ENCODE measurements at places on chromosomes 2 and 18.

DNA sequence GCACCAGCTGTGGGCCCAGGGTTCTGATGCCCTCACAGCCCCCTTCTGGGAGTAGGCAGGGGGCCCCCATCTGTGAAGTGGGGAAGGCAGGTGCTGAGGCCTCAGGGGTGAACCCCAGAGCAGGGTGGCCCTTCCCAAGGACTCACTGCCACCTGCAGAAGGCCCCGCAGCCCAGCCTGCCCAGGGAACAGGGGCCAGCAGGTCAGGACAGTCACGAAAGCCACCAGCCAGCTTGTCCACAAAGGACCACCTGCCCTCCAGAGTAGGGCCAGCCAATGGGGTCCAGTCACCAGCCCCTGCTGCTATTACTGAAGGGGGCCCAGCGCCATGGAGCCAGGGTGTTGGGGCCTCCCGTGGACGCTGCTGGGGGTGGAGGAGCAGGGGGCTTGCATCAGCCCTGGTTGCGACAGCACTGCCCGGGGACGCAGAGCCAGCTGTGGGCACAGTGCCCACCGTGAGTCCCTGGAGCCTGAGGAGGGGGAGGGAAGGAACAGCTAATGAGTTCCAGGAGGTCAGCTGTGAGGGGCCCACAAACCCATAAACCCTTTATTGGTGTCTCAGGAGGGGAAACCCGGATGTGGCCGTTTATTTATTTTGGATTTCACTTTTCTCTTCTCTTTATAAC lies 11.5 kb upstream of the SNED1 start:
- no peak for DNase-seq

GRCh38 chr2:216348756-216349308 lies 23.5 kb downstream of the MARCHF4 start:
- DNase-seq, result peak; percentile 61

GRCh38 chr2:20651731-20652099 lies 817 bp upstream of the HS1BP3 start:
- no peak for DNase-seq

DNA sequence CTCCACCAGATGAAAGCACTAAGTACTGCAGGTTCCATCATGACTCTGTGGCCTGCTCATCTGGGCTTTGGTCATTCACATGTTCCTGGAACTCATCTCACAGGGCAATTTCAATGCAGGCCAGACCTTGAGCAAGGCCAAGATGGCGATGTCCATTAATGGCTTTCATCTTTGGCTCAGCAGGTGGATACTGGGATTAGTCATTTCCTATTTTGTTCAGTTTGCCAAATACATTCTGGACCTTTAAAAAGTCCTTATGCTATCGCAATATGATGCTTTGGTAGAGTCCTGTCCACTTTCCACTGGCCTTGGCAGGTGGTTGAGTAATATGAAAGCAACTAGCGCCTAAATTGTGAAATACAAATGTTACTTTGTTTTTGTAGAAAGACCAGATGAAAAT lies 170.1 kb upstream of the REV1 start:
- DNase-seq, result no peak

DNA sequence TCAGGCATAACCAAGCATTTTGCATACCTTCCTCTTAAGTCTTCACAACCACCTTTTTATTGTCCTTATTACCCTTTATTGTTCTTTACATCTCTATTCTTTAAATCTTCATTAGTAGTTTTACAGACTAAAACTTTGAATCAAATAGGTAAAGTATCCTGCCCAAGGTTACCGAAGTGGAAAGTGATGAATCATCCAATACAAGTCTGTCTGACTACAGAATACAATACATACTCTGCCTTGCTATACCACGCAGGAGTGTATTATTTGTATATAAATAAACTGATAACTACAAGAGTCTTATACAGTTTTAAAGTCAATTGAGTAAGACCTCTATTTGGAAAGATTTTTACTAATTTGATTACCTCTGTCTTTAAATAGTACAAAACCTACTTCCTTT lies 196.0 kb downstream of the ZEB2 start:
- DNase-seq, result no peak

- DNase-seq, result no peak
These were observed 44.8 kb downstream of the GRHL1 start for GRCh38 chr2:9996321-9996720.

DNA sequence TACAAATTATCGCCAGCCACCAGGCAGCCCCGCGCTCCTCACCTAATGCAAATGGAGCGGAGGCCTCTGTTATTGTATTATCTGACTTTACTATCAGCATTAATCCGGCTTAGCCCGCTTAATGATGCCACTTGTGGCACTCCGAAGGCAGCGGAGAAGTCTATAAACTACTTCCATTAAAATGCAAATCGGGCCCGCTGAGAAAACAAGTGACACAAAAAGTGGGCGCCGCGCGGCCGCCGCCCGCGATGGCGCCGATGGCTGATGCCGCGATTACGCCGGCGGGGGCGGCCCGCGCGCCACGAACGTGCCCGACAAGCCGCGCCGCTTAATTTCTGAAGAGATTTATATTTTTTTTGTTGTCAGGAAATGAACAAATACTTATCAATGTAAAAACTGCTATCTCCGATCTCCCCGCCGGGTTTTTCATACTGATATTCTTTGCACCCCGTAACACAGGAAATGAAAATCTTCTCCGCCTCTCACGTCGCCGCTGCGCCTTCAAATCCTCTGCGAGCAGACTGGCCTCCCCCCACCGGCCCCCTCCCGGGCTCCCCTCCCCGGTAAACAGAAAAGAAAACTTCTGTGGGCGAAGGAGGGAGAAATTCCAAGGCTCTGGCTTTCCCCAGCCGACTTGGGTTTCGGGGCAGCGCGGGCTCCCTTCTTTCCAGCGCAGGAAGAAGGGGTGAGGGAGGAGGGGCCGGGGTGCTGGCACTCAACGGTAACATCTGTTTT lies 221.8 kb downstream of the INSIG2 start:
- no peak for DNase-seq

DNA sequence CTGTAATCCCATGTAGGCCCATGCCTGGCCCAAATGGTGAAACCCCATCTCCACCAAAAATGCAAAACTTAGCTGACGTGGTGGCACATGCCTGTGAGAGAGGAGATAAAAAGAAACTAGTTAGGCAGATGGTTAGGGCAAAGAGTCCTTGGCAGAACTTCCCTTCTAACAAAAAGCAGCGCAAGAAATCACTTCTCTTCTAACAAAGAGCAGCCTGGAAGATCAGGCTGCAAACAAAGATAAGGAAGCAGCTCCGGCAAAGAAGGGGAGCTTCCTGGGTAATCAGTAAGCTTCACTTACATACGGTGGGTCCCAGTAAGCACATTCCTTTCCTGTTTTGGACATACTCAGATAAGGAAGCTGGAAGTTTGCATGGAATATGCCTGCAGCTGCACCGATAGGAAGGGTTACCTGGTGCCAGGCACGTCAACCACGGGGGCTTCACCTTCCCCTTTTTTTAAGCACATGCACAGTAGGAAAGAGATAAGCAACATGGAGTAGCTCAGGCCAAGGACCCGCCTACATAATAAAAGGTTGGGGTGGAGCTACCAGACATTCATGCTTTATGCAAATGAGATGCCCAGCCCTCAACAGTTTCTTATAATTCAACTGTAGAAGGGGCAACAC lies 61.0 kb upstream of the SLC25A52 start:
- no peak for DNase-seq

- DNase-seq, result peak; percentile 54
These were observed 3.7 kb upstream of the GAD1 start for GRCh38 chr2:170812710-170813600.

DNA sequence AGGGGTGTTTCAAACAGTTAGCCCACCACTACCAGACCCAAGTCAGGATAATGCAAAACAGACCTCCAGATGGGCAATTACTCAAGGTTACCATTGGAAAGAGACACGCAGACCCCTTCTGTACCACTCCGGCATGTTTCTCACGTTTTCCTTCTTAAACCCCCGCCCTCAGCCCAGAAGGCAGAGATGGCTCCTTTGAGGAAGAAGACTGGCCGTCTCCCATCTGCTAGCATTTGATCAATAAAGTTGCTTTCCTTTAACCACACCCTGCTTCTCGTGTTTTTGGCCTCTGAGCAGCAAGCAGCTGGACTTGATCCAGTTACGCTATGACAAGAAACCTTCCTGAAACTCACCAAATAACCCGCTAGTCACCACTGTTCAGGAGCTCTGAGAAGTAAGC lies 1012.4 kb upstream of the GYPC start:
- DNase-seq, result no peak

DNA sequence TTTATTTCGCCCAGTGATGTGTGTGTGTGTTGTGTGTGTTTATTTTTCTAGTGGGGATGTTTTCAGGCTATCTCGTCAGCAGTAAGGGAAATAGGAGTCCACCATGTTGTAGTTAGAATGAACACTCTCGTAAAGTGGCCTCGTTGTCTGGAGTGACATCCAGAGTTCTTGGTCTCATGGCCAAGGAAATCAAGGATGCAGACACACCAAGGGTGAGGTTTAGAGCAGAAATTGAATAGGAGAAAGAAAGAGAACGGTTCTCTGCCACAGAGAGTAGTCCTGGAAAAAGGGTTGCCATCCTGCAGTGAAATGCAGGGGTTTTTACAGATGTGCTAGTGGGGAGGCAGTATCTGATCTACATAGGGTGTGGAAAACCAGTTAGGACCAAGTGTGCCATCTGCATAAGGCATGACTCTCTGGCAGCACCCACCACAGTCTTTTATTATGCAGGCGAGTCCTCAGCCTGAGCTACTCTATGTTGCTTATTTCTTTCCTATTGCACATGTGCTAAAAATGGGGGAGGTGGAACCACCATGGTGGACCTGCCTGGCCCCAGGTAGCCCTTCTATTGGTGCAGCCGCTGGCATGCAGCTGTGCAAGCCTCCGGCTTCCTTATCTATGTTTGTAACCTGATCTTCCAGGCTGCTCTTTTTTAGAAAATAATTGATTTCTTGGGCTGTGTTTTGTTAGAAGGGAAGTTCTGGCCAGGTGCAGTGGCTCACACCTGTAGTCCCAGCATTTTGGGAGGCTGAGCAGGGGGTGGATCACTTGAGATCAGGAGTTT lies 23.2 kb downstream of the RALB start:
- no peak for DNase-seq

DNA sequence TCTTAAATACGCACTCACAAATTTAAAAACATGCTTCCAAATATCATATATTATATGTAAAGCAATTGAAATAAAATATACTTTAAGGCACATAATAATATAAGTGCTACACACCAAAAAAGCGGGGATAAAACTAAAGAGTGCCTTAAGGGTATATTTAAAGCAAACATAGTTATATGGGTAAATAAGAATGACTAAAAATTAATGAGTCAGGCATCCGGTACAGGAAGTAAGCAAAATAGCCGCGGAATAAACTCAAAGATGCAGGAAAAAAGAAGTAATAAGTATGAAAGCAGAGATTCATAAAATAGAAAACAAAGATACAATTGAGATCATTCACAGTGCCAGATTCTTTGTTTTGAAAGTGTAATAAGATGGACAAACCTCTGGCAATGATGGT lies 503.5 kb upstream of the SOX11 start:
- no peak for DNase-seq

DNA sequence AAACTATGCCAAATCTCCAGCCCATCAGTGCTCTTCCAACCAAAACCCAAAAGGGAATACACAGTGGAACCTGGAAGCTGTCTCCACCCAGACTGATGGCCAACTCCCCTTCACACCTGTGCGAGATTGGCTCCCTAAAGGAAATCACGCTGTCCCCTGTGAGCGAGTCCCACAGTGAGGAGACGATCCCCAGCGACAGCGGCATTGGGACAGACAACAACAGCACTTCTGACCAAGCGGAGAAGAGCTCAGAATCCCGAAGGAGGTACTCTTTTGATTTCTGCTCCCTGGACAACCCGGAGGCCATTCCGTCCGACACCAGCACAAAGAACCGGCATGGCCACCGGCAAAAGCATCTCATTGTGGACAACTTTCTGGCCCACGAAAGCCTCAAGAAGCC lies 271.1 kb downstream of the SETBP1 start:
- DNase-seq, result no peak

GRCh38 chr2:17969661-17970060 lies 91.2 kb downstream of the KCNS3 start:
- no peak for DNase-seq

DNA sequence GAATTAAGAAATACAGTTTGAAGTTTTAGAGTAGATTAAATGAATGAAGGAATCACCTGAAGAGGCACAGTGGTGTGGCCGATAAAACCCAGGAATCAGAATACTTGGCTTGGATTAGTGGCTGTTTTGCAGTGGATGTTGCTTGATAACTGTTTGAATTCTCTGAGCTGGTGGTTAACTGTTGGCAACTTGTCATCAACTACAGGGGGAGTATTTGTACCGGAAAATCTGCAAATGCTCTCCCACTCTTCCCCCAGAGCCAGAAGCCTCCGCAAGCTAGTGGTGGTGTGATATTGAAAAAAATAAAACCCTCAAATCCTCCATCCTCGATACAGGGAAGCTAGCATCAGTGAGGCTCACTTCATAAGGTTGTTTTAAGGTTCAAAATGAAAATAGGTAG lies 326.7 kb downstream of the DPP10 start:
- no peak for DNase-seq

- DNase-seq, result no peak
These were observed 102.9 kb upstream of the HAAO start for GRCh38 chr2:42895134-42895790.

GRCh38 chr2:193810533-193810932 lies 1615.8 kb upstream of the TMEFF2 start:
- DNase-seq, result no peak

- DNase-seq, result no peak
These were observed 324.6 kb upstream of the RND3 start for GRCh38 chr2:150812066-150812465.

GRCh38 chr2:202782940-202783558 lies 88.5 kb downstream of the ICA1L start:
- no peak for DNase-seq

- DNase-seq, result no peak
These were observed 5.8 kb upstream of the PROM2 start for GRCh38 chr2:95268211-95269035.

- no peak for DNase-seq
These were observed 32.0 kb downstream of the SLC14A1 start for GRCh38 chr18:45755934-45756333.

DNA sequence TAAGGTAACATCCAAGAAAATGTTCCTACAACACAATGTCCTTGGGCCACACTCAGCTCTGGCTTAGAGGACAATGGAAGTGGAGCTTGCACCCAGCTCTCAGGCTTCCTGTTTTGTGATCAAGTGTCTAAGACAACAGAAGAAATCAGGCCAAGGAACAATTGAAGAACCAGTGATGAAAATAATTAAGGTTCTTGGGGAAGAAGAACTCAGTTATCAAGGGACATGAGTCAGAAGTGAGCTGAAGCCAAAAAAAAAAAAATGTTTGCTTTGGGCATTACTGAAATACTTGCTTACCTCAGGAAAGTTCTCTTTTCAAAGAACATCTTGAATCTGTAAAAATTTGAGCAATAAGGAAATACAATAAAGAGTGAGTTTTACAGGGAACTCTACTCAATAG lies 299.0 kb downstream of the FBXO15 start:
- DNase-seq, result peak; percentile 29

Data from kidney epithelial cell (primary cell).